Activated CD8-positive, alpha-beta T cell treated with anti-CD3 and anti-CD28 coated beads, Interleukin-2, amount 10 ng/mL, durations not matched to agents 7 days and 5 days (primary cell): ENCODE measurements at places on chromosomes 16 and 17. TPM values are rescaled to one million over a fixed set of nuclear protein-coding genes. Genes with fewer than 3 reads are reported as not detected.

Gene ZFP90
- total RNA-seq = 33.6 TPM

Gene TMED6
- 1.4 TPM for total RNA-seq

Gene BAIAP3
- 0.24 TPM for total RNA-seq

Gene PARN
- total RNA-seq = 36.4 TPM

Gene ZNF652
- 27.9 TPM for total RNA-seq

Gene LAT
- total RNA-seq = 288 TPM

Gene ARSG
- total RNA-seq = 10.7 TPM

Gene TERB1
- total RNA-seq = not detected

Gene RCVRN
- not detected for total RNA-seq

Gene MVP
- total RNA-seq = 122 TPM

Gene FBXO39
- 1.5 TPM for total RNA-seq

Gene ANKS4B
- not detected for total RNA-seq

Gene CTDNEP1
- total RNA-seq = 186 TPM

Gene KIF18B
- 104 TPM for total RNA-seq

Gene KCNH6
- not detected for total RNA-seq

Gene NR1D1
- total RNA-seq = 4.9 TPM

Gene HBA1
- not detected for total RNA-seq

Gene DNAAF8
- 0.68 TPM for total RNA-seq

Gene SLC22A31
- total RNA-seq = not detected

Gene HASPIN
- 27.0 TPM for total RNA-seq

Gene MGAT5B
- total RNA-seq = not detected

Gene EVPLL
- not detected for total RNA-seq

Gene SRSF2
- total RNA-seq = 444 TPM

Gene DDX52
- 28.2 TPM for total RNA-seq

Gene DHRS11
- 5.0 TPM for total RNA-seq

Gene FOXC2
- not detected for total RNA-seq

Gene CIITA
- 23.6 TPM for total RNA-seq

Gene COG8
- total RNA-seq = 37.7 TPM

Gene KRTAP4-3
- total RNA-seq = not detected

Gene TBC1D3H
- total RNA-seq = not detected

Gene BRD7
- 88.9 TPM for total RNA-seq

Gene VPS9D1
- 7.5 TPM for total RNA-seq

Gene CNOT1
- 262 TPM for total RNA-seq

Gene C17orf113
- total RNA-seq = 0.16 TPM

Gene HEATR9
- 1.1 TPM for total RNA-seq

Gene IL21R
- 24.2 TPM for total RNA-seq

Gene TMEM204
- 35.6 TPM for total RNA-seq

Gene PPM1E
- not detected for total RNA-seq

Gene ANKRD40CL
- total RNA-seq = not detected
